ENCODE measurements at places on chromosomes 6 and 20. TPM values are rescaled to one million over a fixed set of nuclear protein-coding genes. Genes with fewer than 3 reads are reported as not detected.

Gene CLIC5
- not detected for total RNA-seq

Gene DZANK1
- 1.5 TPM for total RNA-seq

Gene PKIB
- total RNA-seq = 5.9 TPM

Gene ZSCAN26
- total RNA-seq = 18.5 TPM

Gene PRL
- total RNA-seq = not detected

Gene GPX5
- total RNA-seq = not detected

Gene PROKR2
- total RNA-seq = not detected

Gene COL11A2
- total RNA-seq = 0.37 TPM

Gene DAAM2
- total RNA-seq = 1.4 TPM

Gene GSTA3
- total RNA-seq = not detected

Gene MEI4
- not detected for total RNA-seq

Gene TAP2
- total RNA-seq = 11.4 TPM

Gene LGSN
- not detected for total RNA-seq

Gene ZSCAN31
- total RNA-seq = 1.8 TPM

Gene DPPA5
- total RNA-seq = not detected

Gene HDGFL1
- not detected for total RNA-seq

Gene LHFPL5
- not detected for total RNA-seq

Gene KCNK5
- total RNA-seq = not detected

Gene KHDC1L
- total RNA-seq = not detected

Gene CDSN
- not detected for total RNA-seq

Gene LY6G6D
- not detected for total RNA-seq

Gene THEMIS
- not detected for total RNA-seq

Gene SSTR4
- total RNA-seq = not detected

Gene HMGCLL1
- not detected for total RNA-seq

Gene SLC22A3
- total RNA-seq = 142 TPM

Gene SAMD5
- 0.88 TPM for total RNA-seq

Gene HLA-DQB1
- total RNA-seq = not detected

Gene CPXM1
- total RNA-seq = 3.9 TPM

Gene CNKSR3
- total RNA-seq = 3.0 TPM

Gene WFDC12
- not detected for total RNA-seq

Gene PHACTR3
- total RNA-seq = not detected

Gene E2F1
- total RNA-seq = 1.8 TPM

Gene RIMS4
- not detected for total RNA-seq
